CD4-positive, alpha-beta T cell treated with Interleukin-2 at 100 ng/mL for 4 hours (primary cell): ENCODE measurements at places on chromosomes 2 and 18.

GRCh38 chr2:17813742-17814473 is 2.4 kb upstream of the MSGN1 start:
- DNase-seq: no peak

DNA sequence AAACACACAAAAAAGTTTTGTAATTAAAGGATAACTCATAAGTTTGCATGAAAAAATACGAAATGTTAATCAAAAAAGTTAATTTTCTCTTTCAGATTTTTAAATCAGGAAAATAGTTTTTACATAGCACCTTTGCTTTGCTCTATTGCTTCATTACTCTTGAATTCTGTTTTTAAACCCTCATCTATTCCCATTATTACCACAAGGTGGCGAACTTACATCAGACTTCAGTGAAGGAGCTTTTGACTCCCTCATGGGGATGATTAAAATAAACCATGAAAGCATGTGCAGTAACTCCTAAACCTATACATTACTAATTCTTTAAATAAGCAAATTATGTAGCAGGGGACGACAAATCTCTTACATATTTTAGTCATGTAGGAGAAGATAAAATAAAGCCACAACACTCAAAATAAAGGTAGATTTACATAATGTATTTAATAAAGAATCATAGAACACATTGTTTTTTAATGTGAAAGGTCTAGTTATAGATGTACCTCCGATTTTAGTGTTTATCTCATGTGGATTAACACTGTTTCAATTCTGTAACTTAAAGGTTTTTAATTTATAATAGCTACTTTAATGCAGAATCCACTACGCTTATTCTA is 105.2 kb downstream of the NETO1 start:
- peak; percentile 3 for DNase-seq

- no peak for DNase-seq
Measured at GRCh38 chr18:52715991-52716390, 376.0 kb downstream of the DCC start.

GRCh38 chr18:68742206-68742605 is 27.3 kb upstream of the TMX3 start:
- no peak for DNase-seq

- DNase-seq: no peak
Measured at GRCh38 chr2:182715121-182715891, 751 bp upstream of the DNAJC10 start.

DNA sequence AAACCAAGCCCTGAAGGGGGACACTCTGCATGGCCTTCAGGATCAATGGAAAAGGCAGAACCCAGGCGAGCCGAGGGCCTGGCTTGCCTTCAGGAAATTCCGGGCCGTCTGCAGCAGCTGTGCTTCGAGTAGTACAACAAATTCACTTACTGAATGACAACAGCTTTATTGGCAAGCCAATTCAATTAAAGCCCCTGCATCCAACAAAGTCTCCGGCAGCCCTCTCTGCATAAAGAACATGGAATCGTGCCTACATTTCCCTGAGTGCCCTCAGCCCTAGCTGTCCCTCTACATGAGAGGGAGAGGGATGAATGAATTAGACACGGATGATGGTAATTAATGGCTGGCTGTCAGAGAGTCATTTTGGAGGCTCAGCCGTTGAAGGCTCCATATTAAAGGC is 189.0 kb downstream of the BCL11A start:
- DNase-seq: no peak

DNA sequence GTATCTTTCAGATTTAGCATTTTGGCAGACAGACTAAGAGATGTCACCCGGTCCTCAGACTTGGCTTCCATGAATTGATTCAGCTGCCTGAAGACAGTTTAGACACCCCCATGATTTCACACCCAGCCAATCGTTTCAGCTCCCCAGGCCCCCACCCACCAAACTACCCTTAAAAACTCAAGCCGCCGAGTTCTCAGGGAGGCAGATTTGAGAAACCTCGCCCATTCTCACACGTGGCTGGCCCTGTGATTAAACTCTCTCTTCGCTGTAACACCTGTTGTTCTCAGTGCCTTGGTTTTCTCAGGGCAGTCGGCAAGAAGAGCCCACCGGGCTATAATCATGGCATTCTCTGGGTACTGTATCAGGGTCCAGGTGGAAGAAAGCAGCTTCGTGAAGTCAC is 35.2 kb downstream of the UXS1 start:
- DNase-seq: peak; percentile 76

GRCh38 chr18:63317982-63318888 is 1.3 kb downstream of the BCL2 start:
- DNase-seq: peak; percentile 91

GRCh38 chr2:161238560-161239325 is 69.5 kb upstream of the PSMD14 start:
- DNase-seq: peak; percentile 55

- DNase-seq: no peak
Measured at GRCh38 chr2:61962095-61962984, 56.9 kb downstream of the COMMD1 start.

DNA sequence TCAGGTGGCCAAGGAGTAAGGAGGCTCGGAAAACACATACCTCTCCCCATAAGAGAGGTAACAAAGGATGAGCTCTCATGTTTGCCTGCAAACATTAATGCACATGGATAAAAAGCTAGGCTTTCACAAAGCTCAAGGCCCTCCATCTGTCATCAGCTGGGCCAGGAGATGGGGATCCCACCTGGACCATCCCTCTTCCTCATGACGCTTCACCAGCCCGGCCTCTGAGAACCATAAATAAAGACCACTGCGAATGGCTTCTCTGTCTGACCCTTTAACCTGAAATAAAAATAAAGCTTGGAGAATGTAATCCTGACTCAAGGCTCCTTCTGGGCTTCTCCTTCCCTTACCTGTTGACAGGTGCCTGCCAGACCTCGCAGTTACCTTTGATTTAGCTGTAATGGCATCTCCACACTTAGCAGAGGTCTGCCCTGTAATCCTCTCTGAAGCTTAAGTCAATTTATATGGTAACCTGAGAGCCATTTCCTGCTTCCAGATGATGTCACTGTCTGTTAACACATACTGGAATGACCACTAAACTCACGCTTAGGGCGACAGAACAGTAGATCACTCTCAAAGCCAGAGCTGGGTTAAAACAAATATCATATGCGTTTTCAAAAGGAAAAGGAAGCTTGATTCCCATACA is 29.3 kb upstream of the FOXI3 start:
- no peak for DNase-seq

- no peak for DNase-seq
Measured at GRCh38 chr18:24917767-24918166, 434.2 kb downstream of the ZNF521 start.

DNA sequence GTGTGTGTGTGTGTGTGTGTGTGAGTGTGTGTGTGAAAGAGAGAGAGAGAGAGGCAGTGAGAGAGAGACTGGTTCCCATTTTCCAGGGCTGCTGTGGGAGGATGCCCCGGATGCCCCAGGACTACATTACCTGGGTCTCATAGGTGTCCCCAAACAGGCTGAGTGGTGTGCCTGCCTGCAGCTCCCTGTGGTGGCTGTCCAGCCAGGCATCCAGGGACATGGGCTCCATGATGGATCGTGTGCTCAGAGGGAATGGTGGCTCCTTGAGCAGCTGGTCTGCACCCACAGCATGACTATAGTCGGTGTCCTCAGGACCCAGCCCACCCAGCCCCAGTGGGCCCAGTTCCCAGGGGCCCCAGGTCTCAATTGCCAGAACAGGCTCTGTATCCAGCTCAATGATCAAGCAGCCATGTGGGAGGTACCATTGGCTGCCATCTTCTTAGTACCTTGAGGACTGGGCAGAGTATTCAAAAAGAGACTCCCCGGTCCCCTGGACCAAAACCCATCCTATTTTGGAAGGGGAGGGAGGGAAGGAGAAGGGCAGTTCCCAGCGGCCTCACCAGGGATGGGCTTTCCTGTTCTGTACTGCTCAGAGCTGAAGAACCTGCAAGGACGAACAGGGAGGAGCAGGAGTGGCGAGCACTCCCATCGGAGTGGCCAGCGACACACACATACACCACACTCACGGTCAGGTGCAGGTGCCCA is 5.8 kb upstream of the OXER1 start:
- DNase-seq: no peak
